Effector memory CD4-positive, alpha-beta T cell (primary cell): ENCODE measurements at places on chromosomes 1 and 21.

DNA sequence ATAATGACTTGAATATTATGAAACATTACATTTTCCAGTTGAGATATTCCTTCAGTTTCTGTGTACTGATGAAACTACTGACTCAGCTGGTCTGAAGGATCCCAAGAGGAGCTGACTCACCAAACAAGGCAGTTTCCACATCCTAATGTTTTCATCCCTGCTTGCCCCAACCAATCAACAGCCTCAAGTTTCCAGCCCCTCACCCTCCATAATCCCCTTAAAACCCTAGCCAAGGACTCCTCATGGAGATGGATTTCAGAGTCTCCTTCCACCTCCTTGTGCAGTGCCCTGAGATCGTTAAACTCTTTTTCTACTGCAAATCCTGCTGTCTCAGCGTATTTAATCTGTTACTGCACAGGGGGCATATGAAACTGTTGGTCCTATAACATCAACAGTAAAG is 83.1 kb upstream of the HAO2 start:
- DNase-seq: no peak

GRCh38 chr1:56872597-56872996 is 18.0 kb downstream of the C8A start:
- DNase-seq: no peak

DNA sequence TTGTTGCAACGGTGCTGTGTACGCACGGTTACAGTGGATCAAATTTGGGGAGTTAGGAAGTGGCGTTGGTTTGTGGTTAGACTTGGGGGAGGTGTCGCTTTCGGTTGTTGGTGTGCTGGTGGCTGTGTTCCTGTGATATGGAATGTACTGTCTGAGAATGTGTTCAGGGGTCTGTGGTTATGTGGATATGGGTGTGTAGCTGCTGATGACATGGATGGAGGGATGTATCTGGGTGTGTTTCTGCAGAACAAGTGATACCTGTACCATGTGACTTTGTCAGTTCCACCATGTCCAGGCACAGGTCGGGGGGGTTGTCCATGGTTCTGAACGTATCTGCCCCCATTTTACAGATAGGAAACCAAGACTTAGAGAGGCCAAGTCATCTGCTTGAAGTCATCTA is 22.7 kb downstream of the PAX7 start:
- DNase-seq: no peak

- DNase-seq: no peak
Observed at GRCh38 chr1:166261511-166261910, 94.7 kb upstream of the FAM78B start.

- no peak for DNase-seq
Observed at GRCh38 chr1:24903560-24903954, 26.5 kb downstream of the RUNX3 start.

GRCh38 chr1:63200676-63201075 is 121.7 kb upstream of the FOXD3 start:
- no peak for DNase-seq

DNA sequence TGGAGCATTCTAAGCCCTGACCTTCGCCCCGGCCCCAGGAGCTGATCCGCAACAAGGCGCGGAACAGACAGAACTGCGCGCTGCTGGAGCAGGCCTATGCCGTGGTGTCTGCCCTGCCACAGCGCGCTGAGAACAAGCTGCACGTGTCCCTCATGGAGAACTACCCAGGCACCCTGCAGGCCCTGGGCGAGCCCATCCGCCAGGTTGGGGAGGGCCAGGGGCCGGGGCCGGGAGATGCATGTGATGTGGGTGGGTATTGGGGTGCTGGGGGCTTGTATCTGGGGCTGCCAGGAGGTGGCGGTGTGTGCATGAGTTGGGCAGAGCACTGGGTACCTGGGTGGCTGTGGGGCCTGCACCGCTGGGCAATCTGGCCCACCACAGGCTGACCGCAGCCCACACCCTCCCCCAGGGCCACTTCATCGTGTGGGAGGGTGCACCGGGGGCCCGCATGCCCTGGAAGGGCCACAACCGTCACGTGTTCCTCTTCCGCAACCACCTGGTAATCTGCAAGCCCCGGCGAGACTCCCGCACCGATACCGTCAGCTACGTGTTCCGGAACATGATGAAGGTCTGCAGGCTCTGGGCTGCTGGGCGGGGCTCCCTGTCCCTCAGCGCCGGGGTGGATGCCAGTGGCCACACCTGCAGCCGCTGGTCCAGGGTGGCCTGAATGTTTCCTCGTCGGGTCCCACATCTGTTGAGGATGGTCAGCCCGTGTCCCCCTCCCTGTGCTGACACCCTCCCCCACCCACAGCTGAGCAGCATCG is 65.8 kb downstream of the TRIM11 start:
- no peak for DNase-seq

DNA sequence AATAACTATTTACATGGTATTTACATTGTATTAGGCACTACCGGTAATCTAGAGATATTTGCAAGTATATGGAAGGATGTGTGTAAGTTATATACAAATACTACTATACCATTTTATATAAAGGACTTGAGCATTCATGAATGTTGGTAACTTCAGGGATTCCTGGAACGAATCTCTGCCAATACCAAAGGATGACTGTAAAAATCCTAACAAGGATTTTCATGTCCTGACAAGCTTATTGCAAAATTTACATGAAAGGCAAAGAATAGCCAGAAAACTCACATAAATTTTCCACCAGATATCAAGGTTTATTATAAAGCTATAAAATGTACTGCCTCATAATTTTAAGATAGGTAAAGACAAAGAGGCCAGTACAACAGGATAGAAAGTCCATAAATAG is 325.2 kb upstream of the NRIP1 start:
- DNase-seq: no peak

- no peak for DNase-seq
Observed at GRCh38 chr1:88401313-88401712, 282.8 kb upstream of the PKN2 start.

- DNase-seq: no peak
Observed at GRCh38 chr21:42474043-42474831, 21.8 kb downstream of the RSPH1 start.

DNA sequence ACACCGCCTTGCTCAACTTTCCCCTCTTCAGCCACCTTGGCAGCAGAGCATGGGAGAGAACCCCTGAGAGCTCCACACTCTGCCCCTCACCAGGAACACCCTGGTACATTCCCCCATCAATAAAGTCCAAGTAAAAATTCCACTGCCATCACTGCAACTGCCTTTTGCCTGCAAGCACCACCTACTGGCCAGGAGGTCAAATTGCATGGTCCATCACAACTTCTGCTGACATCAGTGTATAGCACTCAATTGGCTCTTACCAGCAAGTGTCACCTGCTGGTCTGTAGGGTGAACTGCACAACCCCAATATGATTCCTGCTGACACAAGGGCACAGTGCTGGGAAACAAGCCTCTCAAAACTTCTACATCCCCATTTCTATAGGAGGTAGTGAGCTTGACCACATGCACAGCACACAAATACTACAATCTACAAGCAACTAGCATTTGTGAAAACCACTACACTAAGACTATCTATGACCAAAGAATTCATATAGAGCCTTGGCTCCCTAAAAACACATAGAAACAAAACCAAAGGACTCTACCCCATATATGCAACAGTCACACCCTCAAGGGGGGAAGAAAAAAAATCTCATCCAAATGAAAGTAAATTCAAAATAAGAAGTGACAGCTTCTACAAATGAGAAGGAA is 69.2 kb downstream of the FASLG start:
- no peak for DNase-seq

DNA sequence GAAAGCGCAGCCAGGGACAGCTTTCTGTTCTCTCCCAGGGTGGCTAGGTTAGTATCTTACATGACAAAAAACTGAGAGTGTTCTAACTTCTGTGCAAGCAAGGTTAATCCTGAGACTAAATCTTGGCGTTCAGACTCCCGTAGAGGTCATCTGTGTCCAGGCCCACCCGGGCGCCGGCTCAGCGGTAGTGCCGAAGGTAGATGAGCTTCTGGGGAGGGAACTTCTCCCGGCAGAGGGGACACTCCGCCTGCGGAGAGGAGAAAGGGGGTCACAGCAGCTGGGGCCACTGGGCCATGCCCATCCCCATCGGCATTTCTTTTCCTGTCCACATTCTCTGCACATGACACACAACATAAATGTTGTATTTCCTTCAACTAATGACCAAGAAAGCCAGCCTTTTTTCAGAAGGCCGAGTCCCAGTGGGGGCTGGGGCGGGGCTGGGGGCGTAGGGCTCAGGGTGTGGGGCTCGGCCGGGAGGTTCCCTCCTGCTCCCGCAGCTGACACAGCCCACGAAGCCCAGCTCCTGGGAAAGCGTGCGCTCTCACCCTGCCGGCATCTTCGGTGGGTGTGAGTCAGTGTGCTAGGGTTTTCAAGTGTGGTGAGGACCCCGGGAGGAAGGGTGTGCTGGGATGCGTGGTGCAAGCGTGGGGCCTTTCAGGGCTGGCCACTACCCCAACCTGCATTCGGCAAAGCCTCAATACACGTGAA is 6.6 kb downstream of the PEX10 start:
- DNase-seq: no peak

DNA sequence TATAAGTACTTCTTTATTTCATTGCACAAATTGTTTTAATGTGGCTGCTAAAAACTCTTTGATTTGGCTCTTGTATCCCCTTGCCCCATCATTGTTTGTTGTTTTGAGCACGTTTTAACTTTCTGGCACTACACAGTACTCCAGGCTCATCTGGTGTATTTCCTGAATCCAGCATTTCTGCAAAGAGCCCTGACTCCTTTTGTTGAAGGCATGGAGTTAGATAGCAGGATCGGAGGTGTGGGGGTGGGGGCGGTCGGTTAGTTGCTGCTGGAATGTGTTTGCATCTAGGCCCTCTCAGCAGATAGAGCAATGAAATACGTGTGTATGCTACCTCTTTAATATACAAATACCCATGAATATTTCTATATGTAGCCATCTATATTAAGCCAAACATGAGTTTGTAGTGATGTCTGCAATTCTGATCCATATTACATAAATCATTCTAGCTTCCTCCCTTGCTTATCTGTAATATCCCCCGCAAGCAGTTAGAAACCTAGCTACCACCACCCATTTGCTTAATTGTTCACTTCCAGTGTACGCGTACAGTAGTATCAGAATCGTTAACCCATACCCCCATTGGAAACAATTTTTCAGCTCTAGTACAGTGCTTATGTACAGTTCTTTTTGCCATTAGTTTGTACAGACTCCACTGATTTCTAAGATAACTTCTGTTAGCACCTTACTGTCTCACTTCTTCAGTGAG is 106.0 kb downstream of the NOS1AP start:
- DNase-seq: no peak

GRCh38 chr1:206805357-206805756 is 33.1 kb upstream of the IL10 start:
- DNase-seq: no peak

DNA sequence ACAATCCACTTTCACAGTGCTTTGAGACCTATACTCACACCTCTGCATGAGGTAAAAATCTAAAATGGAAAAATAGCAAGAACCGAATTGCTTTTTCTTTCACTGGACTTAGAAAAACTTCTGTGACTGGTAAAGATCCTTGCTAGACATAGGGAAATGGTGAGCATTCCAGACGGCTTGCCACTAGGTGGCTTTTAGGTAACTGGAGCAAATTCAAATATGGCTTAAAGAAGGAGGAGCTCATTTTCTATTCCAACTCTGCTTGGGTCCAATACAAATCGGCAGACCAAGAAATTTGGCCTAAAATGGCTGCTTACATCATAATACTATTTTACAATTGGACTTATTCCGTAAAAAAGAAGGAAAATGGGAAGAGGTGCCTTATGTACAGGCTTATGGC is 977.9 kb downstream of the ADGRL2 start:
- no peak for DNase-seq

- DNase-seq: no peak
Observed at GRCh38 chr21:28791595-28792282, 200.9 kb downstream of the LTN1 start.

DNA sequence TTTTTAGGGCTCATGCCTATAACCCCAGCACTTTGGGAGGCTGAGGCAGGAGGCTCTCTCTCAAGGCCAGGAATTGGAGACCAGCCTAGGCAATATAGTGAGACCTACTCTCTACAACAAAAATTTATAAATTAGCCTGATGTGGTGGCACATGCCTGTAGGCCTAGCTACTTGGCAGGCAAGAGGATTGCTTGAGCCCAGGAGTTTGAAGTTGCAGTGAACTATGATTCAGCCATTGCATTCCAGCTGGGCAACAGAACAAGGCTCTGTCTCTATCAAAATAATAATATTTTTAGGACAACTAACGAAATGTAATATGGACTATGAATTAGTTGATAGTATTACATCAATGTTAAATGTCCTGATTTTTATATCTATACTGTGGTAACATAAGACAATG is 68.8 kb upstream of the ARID1A start:
- DNase-seq: no peak

DNA sequence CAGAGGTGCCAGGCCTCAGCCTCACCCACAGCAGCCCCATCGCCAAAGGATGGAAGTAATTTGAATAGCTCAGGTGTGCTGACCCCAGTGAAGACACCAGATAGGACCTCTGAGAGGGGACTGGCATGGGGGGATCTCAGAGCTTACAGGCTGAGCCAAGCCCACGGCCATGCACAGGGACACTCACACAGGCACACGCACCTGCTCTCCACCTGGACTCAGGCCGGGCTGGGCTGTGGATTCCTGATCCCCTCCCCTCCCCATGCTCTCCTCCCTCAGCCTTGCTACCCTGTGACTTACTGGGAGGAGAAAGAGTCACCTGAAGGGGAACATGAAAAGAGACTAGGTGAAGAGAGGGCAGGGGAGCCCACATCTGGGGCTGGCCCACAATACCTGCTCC is 15.0 kb downstream of the NPR1 start:
- no peak for DNase-seq

DNA sequence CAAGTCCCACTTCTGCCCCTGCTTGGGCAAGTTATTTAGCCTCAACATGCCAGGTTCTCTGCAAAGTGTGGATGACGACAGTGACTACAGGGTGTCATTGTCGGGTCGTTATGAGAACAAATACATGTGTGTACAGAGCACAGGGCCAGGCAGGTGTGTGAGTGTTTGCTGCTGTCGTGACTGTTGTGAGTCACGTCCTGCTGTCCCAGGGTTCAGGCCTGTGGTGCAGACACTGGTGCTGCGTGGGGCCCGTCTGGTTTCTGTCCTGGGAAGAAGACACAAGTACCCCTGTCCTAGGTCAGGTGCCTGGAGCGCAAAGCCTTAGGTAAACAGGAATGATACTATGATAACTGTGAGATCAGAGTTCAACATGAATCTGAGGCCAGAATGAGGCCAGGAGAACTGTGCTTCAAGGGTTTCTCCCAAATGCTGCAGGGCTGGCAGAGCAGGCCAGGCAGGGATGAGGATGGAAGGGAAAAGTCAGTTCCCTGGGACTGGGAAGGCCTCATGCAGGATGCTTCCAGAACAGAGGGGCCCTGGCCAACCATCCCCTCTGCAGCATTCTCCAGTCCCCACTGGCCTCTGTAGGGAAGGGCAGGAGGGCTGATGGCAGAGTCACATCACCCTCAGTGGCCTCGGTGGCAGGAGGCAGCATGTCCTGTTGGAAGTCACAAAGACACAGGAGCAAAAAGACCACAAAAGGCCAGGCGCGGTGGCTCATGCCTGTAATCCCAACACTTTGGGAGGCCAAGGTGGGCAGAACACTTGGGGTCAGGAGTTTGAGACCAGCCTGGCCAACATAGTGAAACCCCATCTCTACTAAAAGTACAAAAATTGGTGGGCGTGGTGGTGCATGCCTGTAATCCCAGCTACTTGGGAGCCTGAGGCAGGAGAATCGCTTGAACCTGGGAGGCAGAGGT is 15.7 kb downstream of the GPR157 start:
- no peak for DNase-seq

GRCh38 chr1:203137324-203137723 is 9.8 kb downstream of the ADORA1 start:
- DNase-seq: no peak
